H1 (cell line): ENCODE measurements at places on chromosomes 16 and 17. TPM values are rescaled to one million over a fixed set of nuclear protein-coding genes. Genes with fewer than 3 reads are reported as not detected.
A peak's percentile ranks its signal among the peaks of the same experiment; 100 is the strongest.

Gene ASIC2
- total RNA-seq = 1.1 and 1.2 TPM in 2 replicates

Gene TMEM235
- total RNA-seq = 0.15 TPM in 1 of 2 replicates, not detected in the other

Gene CDK5RAP3
- total RNA-seq = 88.2 and 97.6 TPM in 2 replicates

Gene LUC7L
- total RNA-seq = 121 and 129 TPM in 2 replicates

Gene CA5A
- total RNA-seq = not detected in 2 replicates

Gene NOTUM
- 0.76 and 1.1 TPM in 2 replicates for total RNA-seq

Gene ADORA2B
- 2.6 and 3.3 TPM in 2 replicates for total RNA-seq

Gene DPEP2
- not detected in 2 replicates for total RNA-seq

Gene PIRT
- not detected in 2 replicates for total RNA-seq

Gene PSMC3IP
- total RNA-seq = 21.9 and 22.7 TPM in 2 replicates

Gene PIPOX
- 55.5 and 57.2 TPM in 2 replicates for total RNA-seq

Gene LRRC3C
- total RNA-seq = not detected in 2 replicates

DNA sequence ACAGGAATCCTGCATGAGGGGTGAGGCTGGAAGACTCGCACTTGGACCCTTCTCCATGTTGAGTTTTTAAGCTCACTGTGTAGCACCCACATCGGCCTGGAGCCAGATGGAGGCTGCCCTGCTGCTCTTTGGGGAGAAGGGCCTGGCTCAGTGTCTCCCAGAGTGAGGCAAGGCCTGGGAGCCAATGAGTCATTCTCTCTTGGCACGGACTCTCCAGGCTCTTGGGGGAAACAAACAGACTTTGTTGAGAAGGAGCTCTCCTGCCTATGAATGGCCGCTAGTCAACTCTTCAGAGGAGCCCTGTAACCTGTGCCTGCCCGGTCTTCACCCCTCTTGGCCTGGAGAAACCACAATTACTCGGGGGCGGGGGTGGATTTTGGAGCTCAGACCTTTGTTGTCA, 50.8 kb upstream of the MAF start:
- no peaks in the 10 kb centered on the region for H3K36me3 ChIP-seq
- H3K27me3 ChIP-seq = no peaks in the 10 kb centered on the region
- H3K4me1 ChIP-seq = no peaks in the 10 kb centered on the region
- no peak for DNase-seq

DNA sequence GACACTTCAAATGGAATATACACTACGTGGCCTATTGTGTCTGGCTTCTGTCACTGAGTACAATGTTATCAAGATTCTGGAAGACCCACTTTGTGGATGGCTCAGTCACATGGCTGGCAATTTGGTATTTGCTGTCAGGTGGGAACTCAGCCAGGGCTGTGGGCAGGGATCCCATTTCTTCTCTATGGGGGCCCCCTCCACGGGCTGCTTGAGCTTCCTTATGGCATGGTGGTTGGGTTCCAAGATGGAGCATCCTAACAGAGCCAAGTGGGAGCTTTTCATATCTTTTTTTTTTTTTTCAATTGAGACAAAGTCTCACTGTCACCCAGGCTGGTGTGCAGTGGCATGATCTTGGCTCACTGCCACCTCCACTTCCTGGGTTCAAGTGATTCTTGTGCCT, 18.0 kb upstream of the CEP20 start:
- H3K27me3 ChIP-seq = no peaks in the 10 kb centered on the region
- DNase-seq = no peak
- H3K36me3 ChIP-seq = no peaks in the 10 kb centered on the region
- H3K4me1 ChIP-seq = peaks cover 4% of the 10 kb centered on the region; the same call in 1 of the 2 replicates
- H3K27ac ChIP-seq = no peak overlapping the region

GRCh38 chr17:10702574-10702973, 5.2 kb downstream of the ADPRM start:
- DNase-seq = no peak
- 0 out of 2 replicates have a peak, but pooled peaks cover under 1% of the 10 kb centered on the region for H3K36me3 ChIP-seq
- H3K4me3 ChIP-seq = no peak overlapping the region
- H3K27me3 ChIP-seq = no peaks in the 10 kb centered on the region
- H3K27ac ChIP-seq = no peak overlapping the region

DNA sequence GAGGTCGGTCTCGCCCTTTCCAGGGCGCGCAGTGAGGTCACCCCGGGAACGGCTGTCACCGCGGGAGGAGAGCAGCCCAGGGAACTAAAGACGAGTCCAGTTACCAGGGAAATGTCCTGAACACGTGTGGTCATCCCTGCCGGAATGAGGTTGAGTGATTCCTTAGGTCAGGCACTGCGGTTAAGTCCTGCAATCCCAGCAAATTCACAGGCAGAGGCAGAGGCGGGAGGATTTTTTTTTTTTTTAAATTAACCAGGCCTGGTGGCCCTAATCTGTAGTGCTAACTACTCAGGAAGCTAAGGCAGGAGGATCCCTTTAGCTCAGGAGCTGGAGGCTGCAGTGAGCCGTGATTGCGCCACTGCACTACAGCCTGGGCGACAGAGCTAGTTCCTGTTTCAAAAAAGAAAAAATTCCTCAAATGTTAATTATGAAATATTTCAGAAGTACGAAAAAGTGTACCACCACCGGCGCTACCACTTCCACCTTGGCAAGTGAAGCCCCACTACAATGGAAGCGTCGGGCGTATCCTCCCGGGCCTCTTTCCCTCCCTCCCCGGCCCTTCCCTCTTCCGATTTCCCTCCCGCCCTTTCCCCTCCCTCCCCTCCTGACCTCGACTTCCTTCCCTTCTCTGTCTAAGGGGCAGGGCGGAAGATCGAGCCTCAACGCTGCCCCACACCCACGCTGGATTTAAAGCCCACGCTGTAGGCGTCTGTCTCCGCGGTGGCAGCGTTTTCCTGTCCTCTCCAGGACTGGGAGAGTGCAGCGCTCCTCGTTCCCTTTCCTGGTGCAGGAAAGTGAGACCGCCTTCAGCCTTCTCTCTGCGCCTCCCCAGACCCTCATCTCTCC, 27.3 kb downstream of the SLFN11 start:
- H3K36me3 ChIP-seq = no peaks in the 10 kb centered on the region
- peak overlapping the region; percentile 69 for H3K4me3 ChIP-seq
- no peak overlapping the region for H3K27ac ChIP-seq
- DNase-seq = peak; percentile 64
- H3K4me1 ChIP-seq = peaks cover 1% of the 10 kb centered on the region; the same call in 1 of the 2 replicates

DNA sequence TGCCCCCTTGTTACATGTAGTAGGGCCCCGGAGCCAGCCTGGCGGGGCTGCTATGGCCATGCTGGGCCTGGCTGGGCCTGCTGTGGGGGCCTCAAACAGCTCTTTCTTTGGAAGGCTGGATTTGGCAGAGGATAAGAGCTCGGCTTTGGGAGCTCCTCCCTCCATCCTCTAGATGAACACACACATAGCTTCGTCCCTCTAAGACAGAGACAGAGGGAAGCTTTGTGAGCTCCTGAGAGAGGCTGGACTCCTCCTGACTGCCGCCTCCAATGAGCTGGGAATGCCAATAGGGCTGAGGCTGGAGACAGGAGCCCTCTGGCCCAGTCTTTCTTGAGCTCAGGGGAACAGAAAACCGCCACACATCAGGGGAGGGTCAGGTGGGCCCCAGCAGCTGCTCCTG, 37.3 kb upstream of the CDC42EP4 start:
- peaks cover 27% of the 10 kb centered on the region for H3K4me1 ChIP-seq
- no peaks in the 10 kb centered on the region for H3K36me3 ChIP-seq
- DNase-seq = no peak
- H3K27ac ChIP-seq = no peak overlapping the region
- H3K4me3 ChIP-seq = no peak overlapping the region

DNA sequence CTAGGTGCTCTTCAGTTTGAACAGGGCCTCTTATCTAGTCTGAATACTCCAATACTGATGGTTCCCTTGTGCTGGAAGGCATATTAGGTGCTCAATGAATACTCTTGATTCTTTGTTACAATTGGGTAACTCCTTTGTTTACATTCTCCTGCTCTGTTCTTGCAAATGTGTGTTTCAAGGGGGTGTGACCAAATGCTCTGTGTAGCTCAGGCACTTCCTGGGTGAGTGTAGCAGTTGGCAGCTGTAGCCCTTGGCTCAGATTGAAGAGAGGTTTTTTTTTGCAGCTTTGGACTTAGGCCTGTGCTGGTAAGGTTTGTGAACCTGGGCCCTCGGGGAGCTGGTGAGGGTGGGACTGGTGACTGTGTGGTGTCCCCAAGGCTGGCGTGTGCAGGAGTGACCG, 20.2 kb downstream of the TBCD start:
- no peak overlapping the region for H3K27ac ChIP-seq
- no peak overlapping the region for H3K4me3 ChIP-seq
- no peak for DNase-seq
- no peaks in the 10 kb centered on the region for H3K27me3 ChIP-seq
- peaks cover 9% of the 10 kb centered on the region for H3K36me3 ChIP-seq
- no peaks in the 10 kb centered on the region for H3K4me1 ChIP-seq

GRCh38 chr17:62674363-62674739, 46.9 kb downstream of the MRC2 start:
- DNase-seq = no peak
- no peak overlapping the region for H3K4me3 ChIP-seq
- no peaks in the 10 kb centered on the region for H3K27me3 ChIP-seq
- H3K27ac ChIP-seq = no peak overlapping the region
- no peaks in the 10 kb centered on the region; the same call in 1 of the 2 replicates for H3K36me3 ChIP-seq
- no peaks in the 10 kb centered on the region for H3K4me1 ChIP-seq

DNA sequence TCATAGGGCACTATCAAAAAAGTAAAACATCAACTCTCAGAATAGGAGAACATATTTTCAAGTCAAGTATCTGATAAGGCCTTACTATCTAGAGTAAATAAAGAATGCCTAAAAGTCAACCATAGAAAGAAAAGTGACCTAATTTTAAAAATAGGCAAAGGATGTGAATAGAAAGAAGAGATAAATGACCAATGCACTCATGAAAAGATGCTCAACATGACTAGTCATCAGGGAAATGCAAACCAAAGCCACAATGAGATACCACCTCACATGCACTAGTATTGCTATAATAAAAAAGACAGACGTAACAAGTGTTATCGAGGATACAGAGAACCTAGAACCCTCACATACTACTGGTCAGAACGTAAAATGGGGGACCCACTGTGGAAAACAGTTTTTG, 90.8 kb downstream of the DYNLRB2 start:
- DNase-seq = no peak
- no peak overlapping the region for H3K27ac ChIP-seq
- no peaks in the 10 kb centered on the region for H3K27me3 ChIP-seq
- no peak overlapping the region for H3K4me3 ChIP-seq

GRCh38 chr16:19879241-19879792, 5.3 kb downstream of the GPRC5B start:
- peak; percentile 34 for DNase-seq
- peak overlapping the region; percentile 55; the same call in 1 of the 2 replicates for H3K27ac ChIP-seq
- H3K36me3 ChIP-seq = no peaks in the 10 kb centered on the region; the same call in 1 of the 2 replicates
- H3K27me3 ChIP-seq = no peaks in the 10 kb centered on the region
- H3K4me1 ChIP-seq = peaks cover 24% of the 10 kb centered on the region

DNA sequence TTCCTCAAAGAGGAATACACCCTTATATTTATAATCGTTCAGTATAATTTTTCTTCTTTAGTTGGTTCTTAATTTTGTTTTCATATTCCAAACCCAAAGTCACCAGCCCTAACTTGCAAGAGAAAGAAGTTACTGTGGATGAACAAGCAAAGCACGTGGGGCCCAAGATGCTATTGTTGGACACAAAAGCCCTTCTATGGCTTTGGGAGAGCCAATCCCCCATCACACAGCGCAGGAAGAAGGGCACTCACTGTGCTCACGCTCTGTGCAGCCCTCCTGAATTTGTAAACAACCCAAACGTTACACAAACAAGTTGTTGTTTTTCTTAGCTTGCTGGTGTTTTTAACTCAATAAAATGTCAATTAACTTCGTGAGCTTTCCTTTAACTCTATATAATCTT, 22.5 kb downstream of the SPPL2C start:
- H3K27me3 ChIP-seq = no peaks in the 10 kb centered on the region
- no peaks in the 10 kb centered on the region for H3K4me1 ChIP-seq
- H3K4me3 ChIP-seq = no peak overlapping the region
- no peaks in the 10 kb centered on the region for H3K36me3 ChIP-seq
- DNase-seq = no peak
- H3K27ac ChIP-seq = no peak overlapping the region

DNA sequence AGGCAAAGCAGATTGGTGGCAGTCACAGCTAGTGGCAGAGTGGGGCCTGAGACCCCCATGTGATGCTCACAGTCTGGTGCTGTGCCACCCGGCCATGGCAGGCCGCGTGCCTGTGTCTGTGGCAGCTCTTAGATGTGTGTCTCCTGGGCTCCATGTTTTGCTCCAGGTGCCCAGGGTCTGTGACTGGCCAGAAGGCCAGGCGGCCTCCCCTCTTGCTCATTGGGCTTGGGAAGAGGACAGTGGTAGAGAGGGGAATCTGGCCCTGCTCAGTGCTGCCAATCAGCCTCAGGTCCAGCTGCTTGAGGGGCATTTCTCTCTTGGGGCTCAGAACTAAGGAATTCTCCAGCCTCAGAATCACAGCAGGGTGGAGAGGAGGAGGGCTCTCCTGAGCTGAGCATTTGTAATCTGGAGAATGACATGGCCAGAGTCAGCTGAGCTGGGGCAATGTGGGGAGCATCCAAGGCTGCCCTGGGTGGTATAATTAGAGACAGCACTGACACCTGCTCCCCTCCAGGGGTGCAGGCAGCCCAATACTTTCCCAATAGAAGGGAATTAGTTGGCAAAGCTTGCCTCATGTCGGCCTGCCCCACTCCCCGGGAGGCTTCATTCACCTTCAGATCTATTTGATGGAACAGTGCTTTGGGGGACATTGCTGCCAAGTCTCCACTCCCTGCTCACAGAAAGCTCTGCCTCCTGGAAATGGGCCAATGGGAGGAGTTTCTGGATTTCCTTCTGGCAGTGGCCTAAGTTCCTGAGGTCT, 2.7 kb upstream of the LASP1NB start:
- peak; percentile 63 for DNase-seq
- H3K36me3 ChIP-seq = peaks cover 15% of the 10 kb centered on the region; the same call in 1 of the 2 replicates
- no peaks in the 10 kb centered on the region for H3K4me1 ChIP-seq
- peak overlapping the region; percentile 53; the same call in 1 of the 2 replicates for H3K27ac ChIP-seq

GRCh38 chr17:47774331-47774730, 41.3 kb downstream of the TBX21 start:
- no peak for DNase-seq
- no peaks in the 10 kb centered on the region for H3K4me1 ChIP-seq
- H3K36me3 ChIP-seq = no peaks in the 10 kb centered on the region
- no peak overlapping the region for H3K4me3 ChIP-seq
- no peak overlapping the region for H3K27ac ChIP-seq
- H3K27me3 ChIP-seq = peaks cover 14% of the 10 kb centered on the region

DNA sequence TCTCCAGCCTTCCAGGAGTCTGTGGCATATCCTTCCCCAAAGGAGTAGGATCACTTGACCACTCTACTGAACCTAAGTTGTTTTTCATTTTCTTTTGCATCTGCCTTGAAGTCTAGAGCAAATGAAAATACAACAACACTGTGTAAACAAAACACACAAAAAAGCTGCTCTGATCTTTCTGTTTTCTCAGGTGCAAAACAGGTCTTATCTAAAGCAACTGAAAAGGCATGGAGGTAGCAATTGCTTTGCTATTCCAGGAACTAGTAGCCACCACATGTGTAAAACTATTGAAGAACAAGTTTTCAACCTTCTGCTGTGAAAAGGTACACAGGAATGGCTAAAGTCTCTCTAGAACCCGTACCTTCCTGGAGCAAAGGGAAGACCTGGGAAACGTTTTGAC, 127.1 kb downstream of the PITPNC1 start:
- DNase-seq = no peak
- H3K27me3 ChIP-seq = no peaks in the 10 kb centered on the region
- H3K27ac ChIP-seq = no peak overlapping the region
- no peak overlapping the region for H3K4me3 ChIP-seq
- H3K4me1 ChIP-seq = 0 out of 2 replicates have a peak, but pooled peaks cover 3% of the 10 kb centered on the region

GRCh38 chr17:39605492-39606433, 2.0 kb downstream of the NEUROD2 start:
- H3K36me3 ChIP-seq = no peaks in the 10 kb centered on the region
- no peak for DNase-seq
- peaks cover 28% of the 10 kb centered on the region for H3K4me1 ChIP-seq
